ENCODE measurements at places on chromosomes 12 and 14. TPM values are rescaled to one million over a fixed set of nuclear protein-coding genes. Genes with fewer than 3 reads are reported as not detected.
A peak's percentile ranks its signal among the peaks of the same experiment; 100 is the strongest.

DNA sequence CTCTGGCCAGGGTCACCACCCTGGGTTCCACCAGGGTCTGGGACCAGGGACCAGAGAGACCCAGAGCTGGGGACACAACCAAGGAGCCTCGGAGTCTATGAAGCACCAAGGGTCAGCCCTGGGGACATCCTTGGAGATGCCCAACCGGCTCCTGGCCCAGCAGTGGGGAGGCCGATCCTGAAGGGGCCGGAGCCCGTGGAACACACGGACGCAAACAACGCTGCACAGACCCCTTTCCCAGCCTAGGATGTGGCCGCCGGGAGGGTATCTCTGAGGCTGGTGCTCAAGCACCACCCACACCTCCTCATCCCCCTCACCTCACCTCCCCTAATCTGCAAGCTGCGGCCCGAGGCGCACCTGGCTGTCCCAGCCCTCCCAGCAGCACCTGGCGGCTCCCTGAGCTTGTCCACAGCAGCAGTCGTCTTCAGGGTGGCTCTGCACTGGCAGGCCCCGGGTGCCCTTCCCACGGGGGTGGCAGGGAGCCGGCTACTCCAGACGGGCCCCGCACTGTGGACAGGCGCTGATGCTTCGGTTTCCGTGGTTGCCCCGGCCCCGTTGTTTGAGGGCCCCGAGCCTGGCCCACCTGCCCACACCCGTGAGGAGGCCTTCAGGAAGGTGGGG is 146.8 kb upstream of the C14orf180 start:
- DNase-seq, result no peak

INHBC gene
- polyA plus RNA-seq, result 0.25 TPM

- DNase-seq, result no peak
Measured at GRCh38 chr12:26097046-26097878, 27.6 kb downstream of the BHLHE41 start.

DNA sequence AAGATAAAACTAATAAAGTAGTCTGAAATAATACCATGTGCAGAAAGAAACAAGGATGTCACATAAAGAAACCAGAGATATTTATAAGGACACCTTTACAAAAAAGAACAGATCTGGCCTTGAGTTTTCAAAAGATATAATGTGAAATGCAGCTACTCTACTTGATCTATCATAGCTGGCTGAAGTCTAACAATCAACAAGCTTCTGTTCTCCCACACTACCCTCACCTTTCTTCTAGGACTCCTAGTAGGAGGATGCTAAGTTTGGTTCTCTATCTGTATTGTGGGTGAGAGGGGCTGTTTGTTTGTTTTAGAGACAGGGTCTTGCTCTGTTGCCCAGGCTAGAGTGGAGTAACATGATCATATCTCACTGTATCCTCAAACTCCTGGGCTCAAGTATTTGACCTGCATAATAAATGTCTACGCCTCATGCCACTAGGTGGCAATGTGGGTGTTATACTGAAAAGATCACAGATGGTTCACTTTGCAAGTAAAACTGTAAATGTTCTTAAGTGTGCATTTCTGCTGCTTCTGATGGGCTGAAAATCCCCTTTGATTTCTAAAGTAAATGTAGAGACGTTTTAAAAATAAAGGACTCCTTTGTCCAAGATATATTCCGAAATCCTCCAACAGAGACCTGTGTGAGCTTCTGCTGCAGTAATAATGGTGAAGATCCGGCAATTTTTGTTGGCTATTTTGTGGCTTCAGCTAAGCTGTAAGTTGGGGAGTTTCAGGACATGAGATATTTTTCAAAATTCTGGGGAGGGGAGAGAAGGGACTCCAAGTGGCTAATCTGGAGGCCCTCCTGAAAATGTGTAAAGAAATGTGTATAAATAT is 269.3 kb downstream of the DAD1 start:
- peak; percentile 56 for DNase-seq

DPF3 gene
- polyA plus RNA-seq, result 4.6 TPM

ST8SIA1 gene
- polyA plus RNA-seq, result 8.0 TPM

All from forelimb muscle (tissue), 1 donor.